Activated B cell treated with CpG ODN at 0.5 μM for 24 hours (primary cell): ENCODE measurements at places on chromosomes 2 and 18.

- DNase-seq: no peak
Measured at GRCh38 chr18:6885992-6886796, 156.7 kb downstream of the ARHGAP28 start.

DNA sequence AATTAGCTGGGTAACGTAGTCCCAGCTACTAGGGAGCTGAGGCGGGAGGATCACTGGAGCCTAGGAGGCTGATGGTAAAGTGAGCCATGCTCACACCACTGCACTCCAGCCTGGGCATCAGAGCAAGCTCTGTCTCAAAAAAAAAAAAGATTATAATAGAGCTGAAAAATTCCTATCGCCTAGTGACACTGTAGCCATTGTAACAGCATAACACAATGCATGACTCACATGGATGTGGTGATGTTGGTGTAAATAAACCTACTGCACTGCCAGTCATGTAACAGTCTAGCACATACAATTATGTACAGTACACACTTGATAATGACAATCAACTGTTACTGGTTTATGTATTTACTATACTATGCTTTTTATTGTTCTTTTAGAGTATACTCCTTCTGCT is 39.6 kb downstream of the MGAT4A start:
- no peak for DNase-seq

DNA sequence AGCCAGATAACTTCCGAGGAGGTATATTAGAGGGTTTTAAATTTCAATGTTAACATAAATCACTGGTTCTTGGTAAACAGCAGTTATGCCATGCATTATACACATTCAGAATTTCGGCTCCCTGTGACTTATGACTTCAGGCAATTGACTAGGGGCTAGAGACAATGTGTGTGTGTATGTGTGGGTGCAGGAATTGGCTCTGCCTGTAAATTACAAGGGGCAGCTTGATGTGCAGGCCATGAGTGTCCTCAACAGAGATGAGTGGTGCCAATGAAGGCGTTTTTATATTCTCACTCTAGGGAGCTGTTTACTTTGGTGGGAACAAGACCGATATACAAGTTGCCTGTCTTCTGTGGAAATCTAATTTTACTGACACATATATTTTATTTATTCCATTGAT is 161.6 kb downstream of the CSRNP3 start:
- no peak for DNase-seq

DNA sequence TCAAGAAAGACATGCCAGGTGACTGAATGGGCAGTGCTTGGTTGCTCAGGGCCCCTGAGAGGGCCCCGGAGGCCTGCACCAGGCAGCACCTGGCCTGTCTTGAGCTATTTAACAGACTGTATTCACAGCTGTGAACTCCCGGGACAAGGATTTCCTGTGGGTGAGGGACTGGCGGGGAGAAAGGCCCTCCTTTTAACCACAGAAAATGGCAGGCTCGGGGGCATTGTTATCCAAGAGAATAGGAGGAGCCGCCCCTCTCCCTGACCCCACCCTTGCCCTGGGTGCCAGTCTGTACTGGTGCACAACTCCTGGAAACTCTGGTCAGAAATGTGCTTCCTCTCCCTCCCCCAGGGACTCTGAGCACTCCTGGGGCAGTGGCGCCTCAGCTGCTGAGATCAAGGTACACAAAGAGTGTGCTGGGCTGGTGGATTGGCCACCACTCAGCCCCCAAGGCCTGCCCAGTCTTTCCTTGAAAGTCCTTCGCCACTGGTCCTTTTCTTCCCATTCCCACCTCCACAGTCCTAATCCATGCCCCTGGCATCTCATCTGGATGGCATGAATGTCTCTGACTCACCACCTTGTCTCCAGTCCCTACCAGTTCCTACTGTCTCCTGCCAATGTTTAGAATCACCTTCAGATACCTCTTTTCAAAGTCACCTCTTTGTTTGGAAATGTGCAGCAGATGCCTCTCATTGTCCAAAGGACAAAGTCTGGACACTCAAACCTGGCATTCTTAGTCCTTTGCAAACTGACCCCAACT is 19.6 kb upstream of the EPAS1 start:
- no peak for DNase-seq

- DNase-seq: no peak
Measured at GRCh38 chr18:11873670-11874340, 22.6 kb downstream of the CHMP1B start.

DNA sequence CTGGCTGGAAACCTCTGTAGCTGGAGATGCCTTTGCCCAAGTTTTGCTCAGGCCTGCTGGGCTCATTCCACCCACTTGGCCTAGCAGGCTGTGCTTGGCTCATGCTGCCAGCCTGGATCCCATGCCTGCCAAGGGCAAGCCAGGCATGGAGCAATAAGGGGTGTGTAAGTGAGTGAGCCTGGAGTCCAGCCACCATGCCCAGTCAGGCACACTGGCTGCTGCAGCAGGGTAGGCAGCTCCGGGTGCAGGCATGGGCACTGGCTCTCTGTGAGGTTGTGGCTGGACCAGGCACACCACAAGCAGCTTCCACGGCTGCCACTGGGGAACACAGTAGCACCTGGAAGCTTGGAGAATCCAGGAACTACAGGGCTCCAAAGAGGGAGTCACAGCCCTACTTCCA is 147.7 kb upstream of the HS6ST1 start:
- DNase-seq: no peak

DNA sequence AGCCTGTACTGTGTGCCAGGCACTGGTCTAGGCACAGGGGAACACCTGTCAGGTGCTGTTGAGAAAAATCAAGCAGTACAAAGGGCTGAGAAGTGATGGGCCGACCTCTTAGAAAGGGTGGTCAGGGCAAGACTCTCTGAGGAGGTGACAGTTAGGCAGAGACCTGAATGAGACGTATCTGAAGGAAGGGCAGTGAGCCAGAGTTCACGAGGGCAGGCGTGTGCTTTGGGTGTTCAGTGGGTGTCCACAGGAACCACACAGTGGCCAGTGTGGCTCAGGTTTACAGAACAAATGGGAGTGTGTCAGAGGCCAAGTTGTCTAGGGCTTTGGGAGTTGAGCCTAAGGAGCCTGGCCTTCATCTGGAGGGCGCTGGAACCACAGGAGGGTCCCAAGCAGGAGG is 6.2 kb downstream of the ARMC9 start:
- DNase-seq: no peak

GRCh38 chr2:237864444-237864931 is 5.1 kb downstream of the RAMP1 start:
- no peak for DNase-seq

- no peak for DNase-seq
Measured at GRCh38 chr2:95006588-95006987, 18.9 kb upstream of the MAL start.

- DNase-seq: no peak
Measured at GRCh38 chr2:78034706-78035105, 512.5 kb upstream of the LRRTM4 start.

GRCh38 chr2:221156062-221156734 is 415.9 kb downstream of the EPHA4 start:
- DNase-seq: no peak

GRCh38 chr2:169715379-169716237 is 18.0 kb upstream of the KLHL23 start:
- DNase-seq: no peak

DNA sequence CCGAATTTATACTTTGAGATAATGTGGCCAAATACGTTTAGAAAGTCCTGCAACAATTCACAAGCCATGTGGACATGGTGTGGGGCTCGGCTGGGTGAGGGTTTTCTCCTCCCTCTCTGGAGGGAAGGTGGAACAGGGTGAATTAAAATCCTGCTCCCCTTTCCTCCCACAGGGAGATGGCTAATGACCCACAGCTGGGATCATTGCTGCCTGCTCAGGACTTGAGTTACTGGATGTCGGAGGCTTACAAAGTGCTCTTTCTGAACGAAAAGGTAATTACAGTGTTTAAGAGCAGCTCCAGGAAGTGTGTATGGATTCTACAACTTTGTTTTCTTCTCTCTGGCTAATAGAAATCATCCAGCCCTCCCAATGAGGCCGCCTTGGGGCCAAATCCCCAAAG is 97.9 kb upstream of the ALKAL2 start:
- no peak for DNase-seq

- peak; percentile 87 for DNase-seq
Measured at GRCh38 chr2:119759451-119760236, at the start of gene PTPN4. PTPN4 (plus strand) TSS chr2:119759922; CDS start chr2:119809854, 49,932 bp downstream.

- no peak for DNase-seq
Measured at GRCh38 chr2:230985519-230986231, 10.2 kb upstream of the SPATA3 start.

GRCh38 chr2:177289824-177290628 is 25.5 kb upstream of the NFE2L2 start:
- DNase-seq: no peak

- DNase-seq: no peak
Measured at GRCh38 chr2:1644427-1644826, 99.9 kb downstream of the PXDN start.

- no peak for DNase-seq
Measured at GRCh38 chr2:144170179-144170578, 349.7 kb downstream of the ZEB2 start.

DNA sequence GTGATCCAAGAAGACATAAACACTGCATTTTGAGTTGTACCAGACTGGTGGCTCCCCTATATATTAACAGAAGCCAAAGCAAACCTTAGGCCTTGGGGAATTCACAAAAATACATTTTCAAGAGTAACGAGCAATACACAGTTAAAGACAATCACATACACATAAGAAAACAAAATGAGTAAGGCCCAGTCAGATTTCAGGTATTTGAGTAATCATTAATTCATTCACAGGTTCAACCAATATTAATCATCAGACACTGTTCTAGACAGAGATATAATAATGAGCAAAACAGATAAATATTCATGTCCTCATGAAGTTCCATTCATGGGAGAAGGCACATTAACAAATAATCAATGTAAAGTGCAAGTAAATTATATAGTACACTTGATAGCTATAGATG is 9.6 kb downstream of the STPG4 start:
- no peak for DNase-seq

- DNase-seq: no peak
Measured at GRCh38 chr2:74313497-74313896, 29.7 kb downstream of the SLC4A5 start.

DNA sequence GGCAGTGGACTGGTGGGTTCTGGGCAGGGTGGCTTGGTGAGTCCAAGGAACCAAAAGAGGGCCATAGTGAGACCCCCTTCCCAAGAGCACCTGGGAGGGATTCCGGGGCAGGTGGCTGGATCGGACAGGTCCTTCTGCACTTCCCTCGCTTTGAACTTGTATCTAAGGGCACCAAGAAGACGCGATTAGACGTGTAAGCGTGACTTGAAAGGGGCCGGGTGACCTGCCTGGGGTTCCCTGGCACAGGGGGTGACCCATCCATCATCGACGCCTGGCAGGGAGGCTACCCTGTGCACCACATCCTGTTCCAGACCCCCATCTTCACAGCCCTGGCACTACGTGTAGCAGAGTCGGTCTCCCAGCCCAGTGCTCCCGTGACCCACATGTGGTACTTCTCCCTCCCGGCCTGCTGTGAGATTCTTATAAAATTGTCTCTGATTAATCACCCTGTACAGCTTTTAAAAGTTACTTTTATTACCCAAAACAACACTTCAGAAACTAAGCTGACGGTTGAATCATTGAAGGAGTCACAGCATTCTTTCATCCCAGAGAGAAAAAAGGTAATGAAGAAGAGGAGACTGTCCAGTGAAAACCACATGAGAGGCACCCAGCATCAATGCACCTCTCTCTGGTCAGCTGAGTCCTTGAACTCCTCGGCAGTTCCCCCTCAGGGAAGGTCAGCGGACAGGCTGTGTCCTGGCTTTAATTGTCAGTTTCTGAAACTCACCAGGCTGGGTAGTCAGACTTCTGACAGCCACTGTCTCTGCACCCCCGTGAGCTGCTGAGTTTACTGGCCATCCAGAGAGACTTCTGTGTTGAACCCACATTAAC is 13.0 kb downstream of the SH3BP4 start:
- DNase-seq: no peak

DNA sequence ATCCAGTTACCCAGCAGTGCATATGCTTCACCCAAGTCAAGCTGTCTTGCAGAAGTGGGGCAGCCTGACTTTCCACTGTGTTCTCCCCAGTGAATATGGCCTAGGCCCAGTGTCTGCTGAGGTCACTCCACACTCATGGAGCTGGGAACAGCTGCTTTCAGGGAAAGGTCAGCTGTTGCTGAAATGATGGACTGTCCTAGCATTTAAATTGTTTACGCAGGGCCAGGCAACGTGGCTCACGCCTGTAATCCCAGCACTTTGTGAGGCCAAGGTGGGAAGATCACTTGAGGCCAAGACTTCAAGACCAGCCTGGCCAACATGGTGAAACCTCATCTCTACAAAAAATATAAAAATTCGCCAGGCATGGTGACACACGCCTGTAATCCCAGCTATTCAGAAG is 86.5 kb downstream of the LIPG start:
- DNase-seq: no peak

DNA sequence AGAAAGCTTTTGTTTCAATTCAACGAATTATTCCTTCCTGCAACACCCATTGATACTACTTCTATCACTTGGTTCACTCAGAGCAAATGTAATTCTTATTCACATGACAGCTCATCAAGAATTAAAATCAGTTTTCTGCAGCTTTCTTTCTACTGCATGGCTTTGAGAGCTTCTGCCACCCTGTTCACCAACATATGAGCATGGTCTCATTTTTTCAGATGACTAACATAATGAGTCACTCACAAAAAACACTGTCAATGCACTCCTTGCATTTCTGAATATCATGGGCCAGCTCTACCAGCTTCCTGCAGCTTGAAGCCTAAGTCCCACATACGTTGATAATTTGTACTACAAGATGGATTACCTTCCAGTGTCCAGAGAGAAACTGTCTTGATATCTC is 342.9 kb downstream of the LRATD1 start:
- no peak for DNase-seq

GRCh38 chr2:151796774-151797173 is 31.4 kb downstream of the ARL5A start:
- DNase-seq: no peak

DNA sequence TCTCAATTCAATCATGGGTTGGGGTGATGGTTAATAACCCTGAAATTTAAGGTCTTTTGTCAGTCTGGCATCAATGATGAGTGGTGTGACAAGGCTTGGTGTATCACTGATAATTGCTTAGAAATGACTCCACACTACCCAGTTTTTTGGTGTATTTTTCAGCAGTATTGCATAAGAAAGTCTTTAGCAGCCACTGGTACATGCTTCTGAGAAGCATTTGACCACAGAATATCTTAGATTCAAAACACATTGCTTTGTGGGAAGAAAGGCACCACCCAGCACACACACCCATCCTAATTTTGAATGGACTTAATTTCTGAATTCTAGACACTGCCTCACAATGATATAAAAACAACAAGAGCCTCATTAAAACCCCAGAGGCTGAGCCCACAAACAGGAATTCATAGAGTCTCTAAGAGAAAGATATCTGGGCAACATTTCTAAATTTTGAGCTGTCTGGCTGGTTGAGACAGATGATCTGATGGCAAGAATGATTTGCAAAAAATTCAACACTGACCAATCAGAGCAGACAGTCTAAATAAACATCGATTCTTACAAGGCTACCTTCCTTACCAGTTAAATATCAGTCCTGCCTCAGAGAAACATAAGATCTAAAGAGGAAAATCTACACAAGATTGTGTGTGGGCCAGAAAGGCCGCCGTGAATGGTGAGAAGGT is 114.7 kb upstream of the CYP1B1 start:
- no peak for DNase-seq
